ENCODE measurements at places on chromosomes 12 and 14. TPM values are rescaled to one million over a fixed set of nuclear protein-coding genes. Genes with fewer than 3 reads are reported as not detected.

The SERPINA9 gene
- total RNA-seq = not detected

DNA sequence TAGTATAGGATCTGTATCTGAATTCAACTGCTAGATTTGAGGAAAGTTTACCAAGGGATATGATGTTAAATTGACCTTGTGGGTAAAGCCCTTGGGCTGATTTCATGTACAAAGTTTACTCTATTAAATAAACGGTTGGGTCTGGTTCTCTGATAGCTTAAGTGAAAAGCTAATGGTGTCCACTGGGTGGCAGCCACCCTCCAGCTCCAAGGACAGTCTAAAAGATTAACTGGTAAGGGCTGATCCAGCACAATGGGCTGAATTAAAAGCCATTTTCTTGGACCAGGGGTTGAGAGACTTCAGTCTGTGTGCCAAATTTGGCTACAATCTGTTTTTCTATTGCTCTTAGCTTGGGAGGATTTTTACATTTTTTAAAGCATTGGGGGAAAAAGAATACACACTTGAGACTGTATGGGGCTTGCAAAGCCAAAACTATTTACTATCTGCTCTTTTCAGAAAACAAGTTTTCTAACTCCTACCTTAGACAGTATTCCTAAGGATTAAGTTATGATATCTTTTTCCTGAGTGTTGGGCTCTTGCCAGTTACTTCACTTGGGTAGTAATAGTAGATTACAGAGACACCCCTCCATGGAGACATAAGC lies 116.5 kb downstream of the GPHN start:
- DNase-seq = no peak

GRCh38 chr12:96258104-96258961 lies 64.2 kb downstream of the ELK3 start:
- no peak for DNase-seq

DNA sequence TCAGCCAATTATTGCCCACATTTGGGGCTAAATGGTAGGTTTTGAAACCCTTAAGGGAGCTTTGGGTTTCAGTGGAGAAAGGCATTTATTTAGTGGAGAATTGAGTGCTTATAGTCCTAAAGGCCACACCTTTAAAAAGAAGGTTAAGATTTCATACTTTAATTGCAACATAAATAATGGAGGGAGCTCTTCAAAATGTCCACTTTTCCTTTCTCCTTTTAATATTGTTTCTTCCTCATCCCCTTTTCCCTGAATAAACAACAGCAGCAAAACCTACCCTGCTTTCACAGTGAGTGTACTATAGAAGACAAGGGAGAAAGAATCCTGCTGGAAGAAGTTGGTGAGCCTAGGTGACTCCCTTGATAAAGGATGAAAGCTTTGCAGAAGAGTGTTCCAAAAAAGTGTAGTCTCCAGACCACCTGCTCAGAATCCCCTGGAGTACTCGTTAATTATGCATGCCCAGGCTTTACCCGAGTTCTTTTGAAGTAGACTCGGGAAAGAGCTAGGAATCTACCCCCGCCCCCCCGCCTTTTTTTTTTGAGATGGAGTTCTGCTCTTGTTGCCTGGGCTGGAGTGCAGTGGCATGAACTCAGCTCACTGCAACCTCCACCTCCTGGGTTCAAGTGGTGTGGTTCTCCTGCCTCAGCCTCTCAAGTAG lies 11.5 kb upstream of the EID3 start:
- no peak for DNase-seq

The OASL gene
- total RNA-seq = 4.6 TPM

DNA sequence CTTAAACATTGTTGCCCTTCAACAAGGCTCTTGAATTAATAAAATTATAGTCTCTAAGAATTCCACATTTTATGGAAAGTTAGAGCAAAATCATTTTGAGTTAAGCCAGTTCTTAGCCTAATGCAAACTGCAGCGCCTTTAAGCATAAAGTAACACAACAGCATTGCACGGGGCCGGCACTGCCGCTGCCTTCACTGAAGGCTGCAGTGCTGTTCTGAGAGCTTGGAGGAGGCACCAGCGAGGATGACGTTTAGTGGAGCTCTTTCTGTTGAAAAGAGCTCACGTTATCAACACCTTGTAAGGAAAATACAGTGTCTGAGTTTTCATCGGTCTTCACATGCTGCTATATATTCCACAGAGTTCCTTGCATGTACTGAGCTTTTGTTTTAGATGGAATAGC lies 38.3 kb upstream of the DYNC1H1 start:
- DNase-seq = no peak

GRCh38 chr14:63383776-63384367 lies 65.1 kb upstream of the GPHB5 start:
- DNase-seq = peak; percentile 35
